ENCODE measurements at places on chromosomes 1 and 21. TPM values are rescaled to one million over a fixed set of nuclear protein-coding genes. Genes with fewer than 3 reads are reported as not detected.

- no peak for DNase-seq
Observed at GRCh38 chr1:29581256-29581655, 344.9 kb downstream of the PTPRU start.

DNA sequence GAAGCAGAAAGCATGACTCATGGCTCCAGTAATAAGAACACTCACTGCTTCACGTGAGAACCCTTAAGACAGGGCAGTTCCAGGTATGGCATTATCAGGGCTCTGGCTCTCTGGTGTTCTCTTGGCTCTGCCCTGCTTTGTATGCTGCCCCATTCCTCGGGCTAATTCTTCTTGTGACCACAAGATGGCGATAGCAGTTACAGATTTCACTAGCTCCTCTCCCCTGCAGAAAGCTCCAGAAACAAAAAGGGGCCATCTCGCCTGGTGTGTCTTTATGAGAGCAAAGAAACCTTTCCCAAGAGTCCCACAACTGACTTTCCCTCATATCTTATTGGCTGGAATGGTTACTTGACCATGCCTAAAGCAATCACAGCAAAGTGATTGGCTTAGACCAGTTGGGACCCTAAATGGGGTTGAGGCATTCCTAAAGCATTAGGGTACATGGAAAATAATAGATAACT lies 60.1 kb downstream of the F3 start:
- no peak for DNase-seq

The S100A11 gene
- total RNA-seq = 443 TPM

DNA sequence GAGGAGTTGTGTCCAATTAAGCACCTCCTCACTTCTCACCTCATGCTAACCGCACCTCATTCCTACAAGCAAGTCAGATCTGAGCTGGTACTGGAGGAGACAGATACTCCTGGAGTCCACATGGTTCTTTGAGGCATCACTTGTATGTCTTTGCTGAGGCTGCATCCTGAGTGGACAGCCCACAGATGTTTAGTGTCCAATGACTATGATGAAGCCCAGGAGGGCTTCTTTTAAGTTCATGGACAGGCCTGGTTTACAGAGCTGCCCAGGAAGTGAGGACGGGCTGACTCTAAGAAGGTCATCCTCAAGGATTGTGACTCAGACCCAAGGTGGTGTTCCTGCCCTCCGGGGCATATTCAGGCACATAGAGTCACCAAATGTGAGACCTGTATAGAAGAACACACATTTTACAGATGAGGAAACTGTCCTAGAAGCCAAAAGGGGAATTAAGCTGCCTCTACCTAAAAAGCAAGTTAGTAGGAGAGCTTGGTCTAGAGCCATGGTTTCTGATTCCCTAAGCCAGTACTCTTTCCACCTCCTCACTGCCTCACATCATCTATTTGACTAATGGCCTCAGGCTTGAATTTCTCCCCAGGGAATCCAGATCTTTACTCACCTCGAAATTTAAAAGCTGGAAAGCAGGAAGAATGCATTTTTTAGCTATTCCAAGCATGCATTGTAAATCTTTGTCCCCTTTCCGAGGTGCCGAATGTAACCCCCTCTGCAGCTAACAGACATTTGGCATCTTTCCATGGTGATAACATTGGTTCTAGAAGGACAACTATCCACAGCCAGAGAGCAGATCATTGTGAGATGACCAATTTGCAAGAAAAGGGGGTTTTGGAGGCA lies 228.1 kb downstream of the OMA1 start:
- no peak for DNase-seq

DNA sequence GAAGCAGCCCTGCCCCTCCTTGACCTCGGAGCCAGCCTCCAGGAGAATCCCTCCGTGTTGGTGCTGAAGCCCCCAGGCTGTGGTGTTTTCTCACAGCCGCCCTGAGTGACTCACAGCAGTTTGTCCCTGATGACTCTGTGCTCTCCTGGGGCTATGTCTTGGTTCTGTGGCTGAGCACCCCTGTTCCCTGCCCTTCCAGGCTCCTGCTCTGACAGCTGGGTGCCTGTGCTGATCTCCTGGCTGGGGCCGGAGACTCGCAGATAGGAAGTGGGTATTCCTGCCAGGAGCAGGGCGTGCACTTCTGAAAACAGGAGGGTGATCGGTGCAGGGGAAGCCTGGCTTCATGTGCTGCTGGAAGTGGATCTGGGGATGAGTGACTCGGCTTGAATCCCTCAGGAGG lies 34.5 kb downstream of the POFUT2 start:
- DNase-seq = no peak

The TEX38 gene
- not detected for total RNA-seq

The KCNE1 gene
- total RNA-seq = 0.44 TPM

DNA sequence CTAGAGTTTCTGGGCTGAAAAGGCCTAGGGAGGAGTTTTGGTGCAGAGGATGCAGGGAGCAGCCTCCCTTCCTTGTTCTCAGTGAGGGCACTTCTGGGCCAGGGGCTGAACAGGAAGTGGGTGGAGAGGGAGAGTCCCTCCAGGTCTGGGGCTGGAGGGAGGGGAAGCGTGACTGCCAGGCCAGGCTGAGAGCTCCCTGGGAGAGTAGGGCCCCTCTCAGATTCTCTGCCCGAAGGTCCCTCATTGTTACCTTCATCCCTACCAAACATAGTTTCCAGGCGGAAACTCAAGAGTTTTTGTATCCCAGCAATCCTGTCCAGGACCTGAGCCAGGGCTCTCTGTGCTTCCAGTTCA lies 36.8 kb downstream of the CITED4 start:
- no peak for DNase-seq

The TMEM82 gene
- total RNA-seq = not detected
